Inflammatory macrophage treated with lipopolysaccharide for 1 hour (primary cell): ENCODE measurements at places on chromosomes 2 and 18.
A peak's percentile ranks its signal among the peaks of the same experiment; 100 is the strongest.

- no peak for DNase-seq
These were observed 78.3 kb upstream of the TLK1 start for GRCh38 chr2:171238946-171239345.

DNA sequence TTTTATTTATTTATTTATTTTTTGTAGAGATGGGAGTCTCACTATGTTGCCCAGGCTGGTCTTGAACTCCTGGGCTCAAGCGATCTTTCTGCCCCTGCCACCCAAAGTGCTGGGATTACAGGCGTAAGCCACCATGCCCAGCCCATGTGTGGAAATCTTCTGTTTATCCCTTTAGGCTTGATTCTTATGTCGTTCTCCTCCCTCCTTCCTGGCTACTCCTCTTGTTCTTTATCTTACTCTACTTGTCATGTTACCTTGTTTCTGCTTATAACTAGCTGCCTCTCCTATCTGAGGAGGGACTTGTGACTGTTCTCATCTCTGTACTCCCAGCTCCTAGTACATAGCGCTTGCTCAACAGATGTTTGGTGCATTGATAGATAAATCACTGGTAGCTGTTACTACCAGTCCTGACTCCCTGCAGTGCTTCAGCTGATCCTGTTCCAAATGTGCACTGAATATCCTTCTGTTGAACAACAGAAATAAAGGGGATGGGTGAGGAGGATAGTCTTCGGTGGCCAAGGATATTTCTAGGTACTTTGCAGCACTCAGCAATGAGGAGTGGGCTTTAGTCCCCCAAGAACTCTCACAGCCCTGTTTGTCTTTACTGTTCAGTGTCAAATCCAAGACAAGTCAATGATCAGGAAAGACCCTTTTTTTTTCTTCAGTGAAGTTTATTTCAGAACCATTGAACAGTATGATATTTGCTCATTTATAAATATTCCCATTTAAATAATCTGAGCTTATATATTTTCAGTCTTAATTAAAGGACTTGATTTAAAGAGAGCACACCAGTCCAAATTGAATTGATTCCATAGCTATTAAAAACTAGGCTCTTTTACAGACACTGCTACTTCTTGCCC, 7.2 kb downstream of the IL1B start:
- DNase-seq, result peak; percentile 79

DNA sequence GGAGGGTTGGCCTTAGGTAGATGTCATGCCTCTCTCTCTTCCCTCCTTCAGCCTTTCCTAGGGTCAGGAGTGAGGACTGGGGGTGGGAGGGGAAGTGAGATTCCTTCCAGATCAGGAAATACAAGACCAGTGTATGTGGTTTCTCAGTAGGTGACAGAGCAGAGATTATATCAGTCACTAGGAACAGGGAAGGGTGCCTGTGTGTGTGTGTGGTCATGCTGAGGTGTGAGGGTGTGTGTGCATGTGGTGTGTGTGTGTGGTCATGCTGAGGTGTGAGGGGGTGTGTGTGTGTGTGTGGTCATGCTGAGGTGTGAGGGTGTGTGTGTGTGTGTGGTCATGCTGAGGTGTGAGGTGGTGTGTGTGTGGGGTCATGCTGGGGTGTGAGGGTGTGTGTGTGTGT, 259.8 kb downstream of the LOXHD1 start:
- DNase-seq, result no peak

DNA sequence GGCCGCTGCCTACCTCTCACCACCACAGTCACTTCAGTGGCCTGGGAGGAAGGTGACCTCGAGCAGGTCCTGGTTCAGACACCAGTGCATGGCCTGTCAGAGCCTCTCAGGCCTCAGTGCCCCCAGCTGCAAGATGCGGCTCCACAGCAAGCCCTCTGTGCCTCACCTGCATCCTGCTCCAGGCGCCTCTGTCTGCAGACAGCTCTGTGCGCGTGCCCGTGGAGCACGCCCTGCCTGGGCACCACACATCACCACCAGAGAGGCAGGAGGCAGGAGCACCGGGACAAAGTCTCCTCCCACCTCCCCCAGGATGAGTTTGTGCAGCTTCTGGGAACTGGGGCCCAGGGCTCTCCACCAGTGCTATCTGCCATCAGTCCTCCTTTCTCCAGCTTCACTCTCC, 98.7 kb downstream of the TFCP2L1 start:
- DNase-seq, result no peak

DNA sequence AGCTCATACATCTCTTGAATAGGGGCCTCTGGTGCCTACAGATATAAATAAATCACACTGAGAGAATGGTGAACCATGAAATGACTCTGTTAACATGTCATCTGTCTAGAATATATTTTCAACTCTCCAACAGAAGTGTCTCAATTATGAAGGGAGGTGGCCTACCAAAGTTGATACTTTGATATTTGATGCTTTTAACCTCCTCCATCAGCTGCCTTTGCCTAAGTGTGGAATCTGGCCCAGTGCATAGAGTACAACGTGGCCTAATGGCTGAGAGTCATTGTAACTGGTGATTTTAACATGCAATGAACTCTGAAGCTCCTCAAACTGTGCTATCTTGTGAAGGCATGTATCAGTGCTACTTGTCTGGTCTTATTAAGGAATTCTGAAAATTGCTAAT, 93.4 kb downstream of the MYO3B start:
- no peak for DNase-seq

DNA sequence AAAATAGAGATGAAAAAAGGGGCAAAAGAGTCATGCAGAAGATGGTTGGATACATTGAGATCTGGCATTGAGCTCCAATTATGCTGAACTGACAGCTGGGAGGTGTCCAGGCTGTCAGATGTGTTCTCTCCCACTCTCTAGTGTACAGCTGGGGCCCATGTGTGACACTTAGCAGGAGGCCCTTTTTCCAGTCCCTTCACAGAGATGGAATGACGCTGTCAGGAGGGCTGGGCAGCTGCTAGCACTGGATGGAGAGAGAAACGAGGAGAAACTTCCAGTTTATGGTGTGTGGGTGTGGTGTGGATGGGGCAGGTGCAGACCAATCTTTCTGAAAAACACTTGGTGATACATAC, 437.7 kb upstream of the HS6ST1 start:
- no peak for DNase-seq

DNA sequence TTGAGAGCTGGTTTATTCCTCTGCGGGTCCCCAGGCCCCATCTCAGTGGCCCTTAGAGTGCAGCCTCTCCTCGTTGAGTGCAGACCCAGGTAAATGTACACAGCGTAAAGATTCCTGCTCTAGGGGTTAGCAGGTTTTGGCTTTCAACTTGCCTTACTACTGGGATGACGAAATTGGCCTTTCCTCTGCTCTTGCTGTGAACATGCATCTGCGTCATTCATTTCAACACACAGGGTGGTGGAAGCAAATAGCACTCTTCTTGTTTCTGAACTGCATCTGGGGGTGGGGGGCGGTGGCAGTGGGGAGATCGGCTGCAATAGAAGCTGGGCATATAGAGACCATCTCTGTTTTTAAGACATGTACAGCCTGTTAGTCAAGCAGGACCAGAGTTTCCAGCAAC, 16.5 kb upstream of the SLC16A14 start:
- DNase-seq, result peak; percentile 46
